CD4-positive, alpha-beta T cell (primary cell): ENCODE measurements at places on chromosomes 6 and 20.

GRCh38 chr20:53837126-53837826, 233.1 kb downstream of the BCAS1 start:
- no peak for DNase-seq

- no peak for DNase-seq
Observed at GRCh38 chr6:126039284-126039683, 52.9 kb downstream of the TRMT11 start.

GRCh38 chr6:28585335-28585734, 59.7 kb downstream of the GPX5 start:
- no peak for DNase-seq

DNA sequence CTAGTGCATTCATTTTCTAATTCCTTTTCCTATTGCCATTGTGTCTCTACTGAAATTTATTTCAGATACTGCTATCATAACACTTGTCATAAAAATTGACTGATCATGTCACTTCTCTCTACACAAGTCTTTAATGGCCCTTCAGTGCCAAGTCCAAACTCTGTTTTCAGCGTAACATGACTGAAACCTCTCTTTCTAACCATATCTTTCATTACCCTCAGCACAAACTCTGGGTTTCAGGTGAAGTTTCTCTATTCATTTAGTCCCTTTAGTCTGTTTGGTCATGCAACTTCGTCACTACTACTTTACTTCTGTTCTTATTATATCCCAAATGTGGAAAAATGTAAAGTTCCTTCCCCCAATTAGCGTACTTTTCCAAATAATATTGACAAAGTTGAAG, 234.9 kb downstream of the OGFRL1 start:
- no peak for DNase-seq

GRCh38 chr20:46677608-46678007, 11.6 kb downstream of the TP53RK start:
- no peak for DNase-seq

GRCh38 chr20:1229541-1229940, 3.7 kb downstream of the RAD21L1 start:
- no peak for DNase-seq

GRCh38 chr6:149419696-149420404, 19.8 kb downstream of the SUMO4 start:
- DNase-seq: no peak

- DNase-seq: no peak
Observed at GRCh38 chr6:6678811-6679210, 90.3 kb downstream of the LY86 start.

- no peak for DNase-seq
Observed at GRCh38 chr6:5214570-5215052, 46.1 kb downstream of the LYRM4 start.

DNA sequence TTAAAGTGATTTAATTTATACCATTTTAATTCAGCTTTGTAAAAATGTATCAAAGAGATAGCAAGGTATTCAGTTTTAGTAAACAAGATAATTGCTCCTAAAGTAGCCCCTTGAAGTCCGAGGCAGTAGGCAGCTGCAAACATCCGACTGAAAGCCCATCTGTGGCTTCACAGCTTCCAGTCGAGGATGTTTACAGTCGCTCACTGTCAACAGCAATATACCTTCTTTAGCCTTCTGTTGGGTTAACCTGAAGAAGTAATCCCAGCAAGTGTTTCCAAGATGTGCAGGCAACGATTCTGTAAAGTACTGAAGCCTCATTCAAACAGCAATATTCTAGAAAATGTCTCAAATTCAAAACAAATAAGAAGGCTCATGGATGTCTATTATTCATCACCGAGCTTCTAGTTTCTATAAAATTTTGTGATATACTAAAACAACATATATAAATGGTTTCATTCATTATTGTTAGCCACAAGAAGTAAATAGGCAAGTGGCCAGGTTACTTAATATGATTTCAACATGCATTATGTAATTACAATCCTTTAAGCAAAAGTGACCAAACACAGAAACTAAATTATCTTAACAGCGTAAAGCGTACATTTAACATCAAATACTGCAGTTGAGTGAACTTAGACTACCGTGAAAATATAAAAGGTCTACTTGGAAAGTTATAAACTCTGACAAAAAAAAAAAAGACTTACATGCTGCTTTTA, 115.0 kb downstream of the OGFRL1 start:
- DNase-seq: no peak

- no peak for DNase-seq
Observed at GRCh38 chr6:36920049-36920448, 34.3 kb downstream of the C6orf89 start.

DNA sequence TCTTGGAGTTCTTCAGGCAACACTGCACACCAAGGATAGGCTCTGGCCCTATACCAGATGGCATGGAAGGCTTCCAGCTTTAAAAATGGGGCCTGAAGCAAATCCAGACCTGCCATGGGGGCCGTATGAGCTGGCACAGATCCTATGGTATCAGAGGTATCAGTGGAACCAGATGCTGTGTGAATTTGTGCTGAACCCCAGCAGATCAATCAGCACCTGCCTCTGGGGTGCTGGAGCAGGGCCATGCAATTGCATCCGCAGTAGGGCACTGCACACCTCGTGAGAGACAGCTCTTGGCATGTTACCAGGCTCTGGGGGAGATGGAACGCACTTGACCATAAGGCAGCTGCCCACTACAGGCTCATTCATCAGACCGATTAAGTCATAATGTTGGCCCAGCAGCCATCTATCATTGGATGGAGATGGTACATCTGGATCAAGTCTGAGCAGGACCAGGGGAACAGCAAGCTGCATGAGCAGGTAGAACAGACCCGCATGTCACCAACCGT, 221.5 kb downstream of the MYLK4 start:
- DNase-seq: no peak

- no peak for DNase-seq
Observed at GRCh38 chr6:36170704-36171103, 25.8 kb upstream of the BRPF3 start.

DNA sequence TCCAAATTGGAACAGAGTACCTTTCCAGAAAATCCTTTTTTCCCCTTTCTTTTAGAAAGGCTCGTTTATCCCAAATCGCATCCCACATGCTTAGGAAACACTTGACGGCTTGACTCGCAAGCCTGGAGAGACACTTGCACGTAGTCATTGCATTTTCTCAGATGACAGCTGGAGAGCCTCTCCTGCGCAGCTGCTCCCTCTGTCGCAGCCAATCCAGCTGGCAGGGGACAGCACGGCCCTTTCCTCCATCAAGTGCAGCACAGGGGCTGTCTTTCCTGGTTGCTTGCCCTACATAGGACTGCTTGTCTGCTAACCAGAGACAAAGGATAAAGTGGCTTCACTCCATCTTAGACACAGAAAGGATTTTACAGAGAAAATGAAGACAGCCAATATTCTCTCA, 77.6 kb upstream of the RGS17 start:
- no peak for DNase-seq

GRCh38 chr20:38590676-38591473, 9.9 kb downstream of the ADIG start:
- no peak for DNase-seq

GRCh38 chr6:129320892-129321291, 389.1 kb downstream of the ARHGAP18 start:
- DNase-seq: no peak

GRCh38 chr20:16407251-16408067, 165.8 kb downstream of the KIF16B start:
- no peak for DNase-seq

GRCh38 chr6:140825731-140826130, 1307.0 kb upstream of the GJE1 start:
- no peak for DNase-seq

DNA sequence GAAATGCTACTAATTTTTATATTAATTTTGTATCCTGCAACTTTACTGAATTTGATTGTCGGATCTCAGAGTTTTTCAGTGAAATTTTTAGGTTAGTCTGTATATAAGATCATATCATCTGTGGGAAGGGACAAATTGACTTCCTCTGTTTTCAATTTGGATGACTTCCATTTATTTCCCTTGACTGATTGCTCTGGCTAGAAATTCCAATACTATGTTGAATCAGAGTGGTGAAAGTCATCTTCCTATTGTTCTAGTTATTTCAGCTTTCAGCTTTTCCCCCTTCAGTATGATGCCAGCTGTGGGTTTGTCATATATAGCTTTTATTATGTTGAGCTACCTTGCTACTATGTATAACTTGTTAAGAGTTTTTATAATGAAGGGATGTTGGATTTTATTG, 771.2 kb downstream of the KIF16B start:
- DNase-seq: no peak

- DNase-seq: peak; percentile 2
Observed at GRCh38 chr6:104705095-104705707, 154.5 kb downstream of the HACE1 start.

DNA sequence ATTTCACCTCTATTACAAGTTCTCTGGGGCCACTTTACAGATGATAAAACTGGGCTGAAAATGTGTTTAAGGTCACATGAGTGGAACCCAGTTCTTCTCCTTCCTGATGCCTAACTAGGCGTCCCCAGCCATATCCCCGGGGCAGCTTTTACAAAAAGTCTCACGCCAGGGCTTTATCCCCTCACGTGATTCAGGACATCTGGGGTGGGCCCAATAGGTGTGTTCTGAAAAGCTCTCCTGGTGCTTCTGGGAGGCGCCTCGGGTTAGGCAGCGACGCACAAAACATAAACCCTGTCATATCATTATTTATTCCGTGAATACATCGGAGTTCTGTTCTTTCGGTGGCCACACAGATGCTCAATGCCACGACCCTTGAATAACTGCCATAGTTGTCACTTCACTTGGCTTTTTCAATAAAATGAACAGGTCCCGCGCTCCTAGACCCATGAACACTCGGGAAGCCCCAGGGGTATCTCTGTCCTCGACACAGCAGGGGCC, 32.1 kb downstream of the SF3B5 start:
- DNase-seq: peak; percentile 28

DNA sequence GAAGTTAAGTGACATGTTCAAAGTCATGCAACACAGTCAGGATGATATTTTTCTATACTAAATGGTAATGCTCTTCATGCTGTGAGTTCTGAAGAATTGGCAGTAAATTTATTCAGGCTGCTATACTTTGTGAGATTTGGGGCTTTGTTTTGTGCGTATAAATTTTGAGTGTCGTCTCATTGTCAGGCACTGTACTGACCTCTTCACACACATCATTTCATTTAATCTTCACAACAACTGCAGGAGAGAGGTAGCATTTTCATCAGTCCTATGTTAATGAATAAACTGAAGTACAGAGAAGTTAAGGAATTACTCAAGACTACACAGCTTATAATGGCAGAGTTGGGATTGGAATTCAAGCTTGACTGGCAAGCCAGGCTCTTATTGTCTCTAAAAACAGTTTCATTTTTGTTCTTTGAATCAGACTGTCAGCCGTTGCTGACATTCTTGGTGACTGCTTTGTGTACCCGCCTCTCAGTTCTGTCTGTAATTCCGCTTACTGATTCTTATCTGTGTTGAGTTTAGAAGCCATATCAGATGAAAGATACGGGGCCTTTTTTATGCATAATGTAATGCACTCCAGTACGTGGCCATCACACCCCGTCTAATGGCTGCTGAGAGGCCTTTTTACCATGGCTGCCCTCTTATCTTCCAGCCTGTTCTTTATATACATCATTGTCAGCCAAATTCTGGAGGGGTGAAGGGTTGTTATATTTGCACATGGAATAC, 274.9 kb downstream of the UTRN start:
- DNase-seq: no peak
